ENCODE measurements at places on chromosomes 5 and 9.

DNA sequence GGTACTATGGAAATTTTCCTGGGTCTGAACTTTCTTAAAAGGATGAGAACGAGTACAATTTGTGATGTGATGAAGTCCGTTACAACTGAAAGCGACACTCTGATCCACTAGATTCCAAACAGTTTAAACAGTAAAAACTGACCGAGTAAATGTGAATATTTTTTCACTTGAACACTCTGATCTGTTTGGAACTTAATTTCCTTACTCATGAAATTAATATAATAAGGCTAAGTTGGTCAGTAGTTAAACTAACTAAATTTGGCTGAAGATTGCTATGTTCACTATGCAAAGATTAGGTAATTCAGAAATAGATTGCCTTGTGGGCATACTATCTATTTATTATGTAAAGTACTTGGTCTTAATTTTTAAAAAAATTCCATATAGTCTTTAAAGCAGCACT lies at the start of gene C9orf57:
TSS of gene C9orf57 (minus strand) at position 101 of the 400 bp plus-strand sequence. CDS start 1,282 bp downstream, outside the sequence.
- DNase-seq = no peak

DNA sequence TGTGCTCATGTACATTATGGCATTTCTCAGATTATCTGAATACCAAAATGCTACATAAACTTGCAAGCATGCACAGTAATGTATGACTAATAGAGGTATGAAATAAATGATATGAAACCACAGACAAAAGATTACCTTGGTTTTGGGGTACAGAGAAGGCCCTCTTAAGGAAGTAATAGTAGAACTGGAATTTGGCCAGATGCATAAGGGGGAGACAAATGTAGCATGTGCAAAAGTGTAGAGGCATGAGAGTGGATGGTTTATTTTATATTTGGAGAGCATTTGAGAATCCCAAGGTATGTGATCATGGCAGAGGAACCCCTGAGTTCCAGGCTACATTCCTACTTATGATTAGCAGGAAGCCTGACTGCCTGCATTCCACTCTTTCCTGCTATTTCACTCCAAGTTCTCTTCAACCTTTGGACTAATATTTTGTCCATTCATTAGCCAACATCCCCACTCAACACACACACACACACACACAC lies 74.2 kb downstream of the MAMDC2 start:
- no peak for DNase-seq

- DNase-seq = no peak
These were observed 102.4 kb upstream of the PARP8 start for GRCh38 chr5:50564079-50564478.

DNA sequence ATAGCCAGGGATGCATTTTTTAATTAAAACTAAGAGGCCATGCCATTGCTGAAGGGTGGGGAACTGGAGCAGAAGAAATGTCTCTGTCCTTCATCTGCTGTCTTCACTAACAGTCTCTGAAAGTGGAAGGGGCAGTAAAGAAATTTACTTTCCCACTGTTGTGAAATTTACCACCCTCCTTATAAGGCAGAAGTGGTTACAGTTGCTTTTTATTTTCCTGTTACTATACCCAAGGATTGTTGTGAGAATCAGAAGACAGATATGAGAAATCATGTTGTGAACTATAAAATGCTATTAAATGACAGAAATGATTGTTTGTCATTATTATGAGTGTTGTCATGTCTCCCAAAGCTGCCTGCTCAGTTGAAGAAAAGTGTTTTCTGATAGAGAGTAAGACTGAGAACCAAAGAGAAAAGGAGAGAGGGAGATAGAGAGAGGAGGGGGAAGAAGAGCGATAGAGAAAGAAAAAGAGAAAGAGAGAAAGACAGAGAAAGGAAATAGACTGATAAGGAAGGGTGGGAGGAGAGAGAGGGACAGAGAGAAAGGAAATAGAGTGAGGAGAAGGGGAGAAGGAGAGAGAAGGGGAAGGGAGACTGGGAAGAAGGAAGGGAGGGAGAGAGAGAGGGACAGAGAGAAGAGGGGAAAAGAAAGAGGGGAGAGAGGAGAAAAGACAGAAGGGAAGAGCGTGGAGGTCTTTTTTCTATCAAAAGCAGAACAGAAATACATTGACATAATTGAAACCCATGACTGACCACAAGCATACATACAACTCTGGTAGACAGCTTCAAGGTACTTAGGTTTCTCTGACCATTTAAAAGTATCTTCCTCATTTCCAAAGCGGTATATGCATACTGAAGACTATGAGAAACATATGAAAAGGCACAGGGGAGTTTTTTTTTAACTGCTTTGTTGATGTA lies 22.5 kb downstream of the SEC61B start:
- no peak for DNase-seq

GRCh38 chr9:95788521-95788991 lies 86.9 kb upstream of the ERCC6L2 start:
- no peak for DNase-seq
